ENCODE measurements at places on chromosomes 1 and 21.

DNA sequence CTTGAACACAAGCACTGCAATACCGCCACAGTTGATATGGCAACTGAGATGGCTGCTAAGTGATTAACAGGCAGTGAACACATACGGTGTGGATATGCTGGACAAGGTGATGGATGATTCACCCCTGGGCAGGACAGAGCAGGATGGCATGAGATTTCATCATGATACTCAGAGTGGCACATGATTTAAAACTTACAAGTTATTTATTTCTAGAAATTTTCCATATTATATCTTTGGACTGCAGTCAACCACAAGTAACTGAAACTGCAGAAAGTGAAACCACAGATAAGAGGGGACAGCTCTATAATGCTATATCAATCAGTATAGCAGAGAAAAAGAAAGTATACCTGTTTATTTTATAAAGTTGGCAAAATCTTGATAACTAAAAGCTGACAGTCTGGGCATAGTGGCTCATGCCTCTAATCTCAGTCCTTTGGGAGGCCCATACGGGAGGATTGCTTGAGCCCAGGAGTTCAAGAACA, 47.9 kb downstream of the PHACTR4 start:
- no peak for DNase-seq

- DNase-seq = no peak
These were observed 11.8 kb upstream of the RHBDL2 start for GRCh38 chr1:38953433-38953860.

GRCh38 chr1:242004751-242005495, 6.0 kb upstream of the MAP1LC3C start:
- DNase-seq = no peak

DNA sequence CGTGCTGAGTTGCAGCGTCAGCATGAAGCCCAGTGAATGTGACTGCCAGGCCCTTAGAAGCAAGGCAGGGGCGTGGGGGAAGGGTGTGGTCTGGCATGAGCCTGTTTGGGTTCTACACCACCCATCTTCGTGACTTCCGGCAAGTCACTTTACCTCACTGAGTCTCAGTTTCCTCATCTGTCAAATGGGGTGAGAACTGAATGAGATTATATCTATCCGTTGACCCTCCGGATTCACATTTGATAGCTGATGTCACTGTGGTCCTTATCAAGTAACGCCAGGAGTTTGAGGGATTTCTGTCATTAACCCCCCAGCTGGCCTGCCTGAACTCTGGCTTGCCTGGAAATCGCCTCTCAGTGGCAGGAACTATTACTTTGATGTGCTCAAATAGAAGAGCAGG, 15.6 kb downstream of the MRPL37 start:
- DNase-seq = no peak

DNA sequence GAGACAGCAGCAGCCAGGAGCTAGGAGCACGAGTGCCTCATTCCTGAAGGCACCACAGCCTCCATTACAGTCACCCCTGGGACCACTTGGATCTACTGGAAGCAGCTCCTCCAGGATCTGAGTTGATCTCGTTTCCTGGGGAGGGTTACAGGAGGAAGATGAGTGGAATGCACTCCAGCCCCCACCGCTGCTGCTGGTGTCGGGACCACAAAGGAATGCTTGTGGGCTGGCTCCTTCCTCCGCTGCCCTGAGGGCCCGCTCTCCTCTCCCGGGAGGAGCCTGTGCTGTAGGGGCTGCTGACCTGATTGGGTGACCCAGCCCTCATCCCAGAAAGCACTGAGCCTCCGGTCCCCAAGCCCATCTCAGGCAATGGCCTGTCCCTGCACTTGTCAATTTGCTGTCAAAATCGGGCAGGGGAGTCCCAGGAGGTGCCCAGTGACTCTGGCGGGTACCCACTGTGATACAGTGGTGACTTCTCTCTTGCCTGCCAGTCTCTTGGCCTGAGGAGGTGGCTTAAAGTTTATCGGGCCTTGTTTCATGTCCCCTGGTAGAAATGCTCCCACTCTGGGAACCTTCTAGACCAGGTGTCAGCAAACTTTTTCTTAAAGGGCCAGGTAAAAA, 23.1 kb downstream of the IL10RB start:
- no peak for DNase-seq

DNA sequence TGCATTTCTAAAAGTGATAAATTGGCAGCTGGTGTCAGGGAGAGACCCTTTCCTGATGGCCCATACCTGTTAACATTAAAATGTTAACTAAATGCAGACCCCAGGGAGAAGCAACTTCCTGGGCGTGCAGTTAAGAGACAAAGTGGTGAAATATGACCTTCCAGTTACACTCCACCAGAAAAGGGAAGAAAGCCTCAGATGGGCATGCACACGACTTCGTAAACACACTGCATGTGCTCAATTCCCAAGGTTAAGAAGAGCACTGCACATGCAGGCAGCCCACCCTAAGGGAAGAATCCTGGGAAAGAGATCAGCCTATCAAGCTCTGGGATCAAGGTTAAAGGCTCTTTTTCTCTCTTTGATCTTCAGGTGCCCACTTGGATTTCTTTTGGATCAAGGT, 9.7 kb upstream of the GBP6 start:
- DNase-seq = no peak
